ENCODE measurements at places on chromosomes 7 and 10.

- no peak for DNase-seq
These were observed 61.9 kb downstream of the CACUL1 start for GRCh38 chr10:118692872-118693271.

DNA sequence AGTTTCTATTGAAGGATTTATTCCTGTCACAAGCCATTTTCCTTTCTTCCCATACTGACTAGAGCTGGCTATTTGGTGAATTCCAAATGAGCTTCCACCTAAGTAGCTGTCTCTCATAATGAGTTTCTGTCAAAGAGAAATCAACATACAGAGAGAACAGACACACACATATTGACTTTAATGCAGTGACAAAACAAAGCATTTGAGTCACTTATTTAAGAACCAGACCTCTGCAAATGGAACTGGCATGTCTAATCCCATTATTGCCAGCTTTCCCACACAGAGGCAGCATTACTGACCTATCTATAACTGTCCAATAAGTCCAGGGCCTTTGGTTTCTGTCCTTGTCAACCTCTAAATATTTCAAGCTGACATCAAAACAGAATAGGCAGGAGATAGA is 179.3 kb upstream of the CSTF2T start:
- DNase-seq = no peak

DNA sequence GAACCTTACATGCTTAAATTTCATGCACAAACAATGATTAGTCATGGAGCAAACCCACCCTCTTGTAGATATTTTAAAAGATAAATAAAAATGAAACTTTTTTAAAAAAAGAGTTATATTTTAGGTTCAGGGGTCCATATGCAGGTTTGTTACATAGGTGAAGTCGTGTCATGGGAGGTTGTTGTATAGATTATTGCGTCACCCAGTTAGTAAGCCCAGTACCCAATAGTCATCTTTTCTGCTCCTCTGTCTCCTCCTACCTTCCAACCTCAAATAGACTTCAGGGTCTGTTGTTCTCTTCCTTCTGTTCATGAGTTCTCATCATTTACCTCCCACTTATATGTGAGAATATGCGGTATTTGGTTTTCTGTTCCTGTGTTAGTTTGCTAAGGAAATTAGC is 486.6 kb downstream of the PCDH15 start:
- no peak for DNase-seq

DNA sequence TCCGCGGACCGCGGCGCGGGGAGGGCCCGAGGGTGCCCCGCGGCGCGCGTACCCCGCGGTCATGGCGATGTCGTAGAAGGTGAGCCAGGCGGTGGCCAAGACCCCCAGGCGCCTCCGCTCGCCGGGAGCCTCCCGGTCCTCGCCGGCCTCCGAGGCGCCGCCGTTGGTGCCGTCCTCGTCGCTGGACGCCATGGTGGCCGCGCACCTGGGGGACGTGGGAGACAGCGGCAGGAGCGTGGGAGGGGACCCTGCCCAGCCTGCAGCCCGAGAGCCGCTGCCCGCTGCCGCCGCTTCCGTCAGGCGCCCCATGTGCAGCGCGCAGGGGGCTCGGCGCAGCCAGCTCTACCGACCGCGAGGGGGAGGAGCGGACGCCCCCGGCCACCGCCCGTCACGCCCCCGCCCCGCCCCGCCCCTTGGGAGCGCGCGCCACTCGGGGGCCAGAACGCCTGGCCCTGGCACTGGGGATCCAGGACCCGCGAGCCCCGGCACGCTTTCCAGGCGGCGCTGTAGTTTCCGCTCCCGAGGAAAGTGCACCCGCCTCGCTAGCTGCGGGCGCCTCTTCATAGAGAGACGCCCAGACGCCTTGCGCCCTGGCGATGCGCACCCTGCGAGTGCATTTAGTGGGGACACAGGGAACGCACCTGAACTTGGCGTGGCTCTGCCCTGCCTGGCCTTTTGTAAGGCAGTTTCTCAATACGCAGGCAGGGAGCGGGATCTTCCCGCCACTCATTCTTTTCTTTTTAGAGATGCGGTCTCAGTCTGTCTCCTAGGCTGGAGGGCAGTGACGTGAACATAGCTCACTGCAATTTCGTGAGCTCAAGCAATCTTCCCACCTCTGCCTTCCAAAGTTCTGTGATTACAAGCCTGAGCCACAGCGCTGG is at the start of gene HACD1:
HACD1 (minus strand) TSS at position 344 of the 881 bp plus-strand sequence; CDS start at position 309, 35 bp downstream.
- peak; percentile 81 for DNase-seq

DNA sequence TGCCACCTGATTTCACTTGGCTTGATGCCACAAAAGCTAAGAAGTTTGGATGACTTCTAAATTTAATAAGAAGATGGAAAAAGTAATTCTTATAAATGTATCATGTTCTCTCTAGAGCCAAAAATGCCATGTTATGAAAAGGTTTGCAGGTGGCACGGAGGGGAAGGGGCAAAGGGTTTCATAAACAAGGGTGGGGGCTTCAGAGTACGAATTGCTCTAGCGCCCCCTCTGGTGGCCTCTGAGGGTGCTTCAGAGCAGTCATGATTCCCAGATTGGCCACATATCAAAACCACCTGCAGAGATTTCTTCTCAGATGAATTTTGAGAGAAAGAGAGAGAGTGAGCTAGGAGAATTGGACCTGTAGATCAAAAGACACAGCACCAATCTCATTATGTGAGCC is 208.6 kb upstream of the YAE1 start:
- DNase-seq = no peak
